ENCODE measurements at places on chromosomes 12 and 14.

DNA sequence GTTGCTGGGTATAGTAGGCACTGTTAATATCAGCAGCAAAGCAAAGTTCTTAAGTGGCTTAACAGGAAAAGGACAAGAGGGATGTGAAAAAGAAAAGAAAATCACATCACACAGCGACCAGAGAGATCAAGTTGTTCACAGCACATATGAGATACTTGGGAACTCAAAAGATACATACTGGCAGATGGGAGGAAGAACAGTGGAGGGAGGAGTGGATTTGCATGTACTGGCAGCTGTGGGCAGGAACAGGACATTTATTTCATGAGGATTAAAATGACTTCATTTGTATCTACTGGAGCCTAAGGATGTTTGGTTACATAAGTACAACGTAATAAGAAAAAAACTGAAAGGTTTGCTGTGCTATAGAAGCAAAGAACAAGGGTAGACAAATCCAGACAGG, 136.5 kb upstream of the IFNG-AS1 start:
- DNase-seq, result no peak

DNA sequence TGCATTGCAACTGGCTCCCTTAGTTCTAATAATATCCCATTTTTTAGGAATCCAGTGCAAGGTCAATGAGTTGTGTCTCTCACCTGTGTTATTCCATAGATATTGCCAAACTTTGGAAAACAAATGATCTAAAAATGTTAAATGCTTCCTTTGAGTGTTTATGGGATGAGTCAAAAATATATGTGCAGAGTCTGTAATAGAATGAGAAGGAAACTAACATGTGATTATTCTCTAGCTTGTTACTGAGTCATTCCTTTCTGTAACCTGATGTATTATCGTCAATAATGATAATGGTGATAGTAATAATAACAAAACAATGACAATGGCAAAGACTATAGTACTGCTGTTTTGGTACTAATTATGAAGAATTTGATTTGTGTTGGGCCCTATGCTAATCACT, 11.5 kb downstream of the ACSS3 start:
- no peak for DNase-seq

DNA sequence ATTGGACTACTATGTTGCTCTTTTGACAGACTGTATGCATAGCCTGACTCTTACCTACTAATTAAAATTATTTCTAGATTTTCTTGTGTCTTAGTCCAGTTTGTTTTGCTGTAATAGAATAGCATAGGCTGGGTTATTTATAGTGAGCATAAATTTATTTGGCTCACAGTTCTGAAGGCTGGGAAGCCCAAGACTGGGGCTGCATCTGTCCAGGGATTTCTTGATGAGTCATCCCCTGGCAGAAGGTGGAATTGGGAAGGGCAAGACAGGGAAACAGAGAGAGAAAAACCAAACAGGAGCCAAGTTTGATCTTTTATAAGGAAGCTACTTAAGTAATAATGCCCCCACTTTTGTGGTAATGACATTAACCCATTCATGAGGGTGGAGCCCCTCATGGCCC, 759.2 kb upstream of the LRFN5 start:
- no peak for DNase-seq

DNA sequence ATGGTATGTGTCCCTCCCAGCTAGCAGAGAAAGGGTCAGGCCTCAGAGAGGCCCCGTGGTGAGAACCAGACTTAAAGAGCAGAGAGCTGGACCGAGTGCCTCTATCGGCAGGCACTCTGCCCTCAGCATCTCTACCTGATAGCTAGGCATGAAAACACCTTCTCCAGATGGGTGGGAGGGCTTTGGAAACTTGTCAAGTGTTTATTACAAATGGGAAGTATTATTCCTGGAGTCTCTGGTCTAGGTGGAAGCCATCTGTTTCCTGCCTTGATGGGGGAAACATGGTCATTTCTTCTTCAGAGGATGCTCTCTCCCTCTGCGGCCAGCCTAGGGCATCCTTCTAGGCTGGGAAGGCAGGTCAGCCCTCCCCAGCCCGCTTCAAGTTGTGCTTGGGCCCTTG, 2.3 kb downstream of the TMEM63C start:
- DNase-seq, result no peak

GRCh38 chr12:128980623-128981022, 127.3 kb downstream of the GLT1D1 start:
- no peak for DNase-seq

DNA sequence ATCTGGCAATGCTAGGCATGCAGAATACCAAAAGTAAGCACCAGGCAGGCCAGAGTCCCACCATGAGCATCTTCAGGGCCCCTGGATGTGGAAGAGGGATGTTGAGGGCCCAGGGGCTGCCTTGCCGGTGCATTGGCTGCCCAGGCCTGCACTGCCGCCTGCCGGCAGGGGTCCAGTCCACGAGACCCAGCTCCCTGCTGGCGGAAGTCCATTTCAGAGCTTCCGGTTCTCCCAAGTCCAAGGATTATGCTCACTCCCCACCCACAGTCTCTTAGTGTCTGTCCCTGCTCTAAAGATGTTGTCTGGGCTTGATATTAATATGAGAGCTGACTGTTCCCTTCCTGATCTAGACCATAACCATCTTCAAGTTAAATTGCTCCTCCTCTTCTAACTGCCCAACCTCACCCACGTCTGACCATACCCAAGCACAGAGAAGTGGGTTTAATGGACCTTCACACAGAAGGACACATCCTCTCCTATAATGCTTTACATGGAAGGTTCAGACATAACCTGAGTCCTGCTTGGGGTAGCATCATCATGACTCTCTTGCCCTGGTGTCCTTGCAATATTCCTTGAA, 117.4 kb downstream of the DAD1 start:
- DNase-seq, result no peak

DNA sequence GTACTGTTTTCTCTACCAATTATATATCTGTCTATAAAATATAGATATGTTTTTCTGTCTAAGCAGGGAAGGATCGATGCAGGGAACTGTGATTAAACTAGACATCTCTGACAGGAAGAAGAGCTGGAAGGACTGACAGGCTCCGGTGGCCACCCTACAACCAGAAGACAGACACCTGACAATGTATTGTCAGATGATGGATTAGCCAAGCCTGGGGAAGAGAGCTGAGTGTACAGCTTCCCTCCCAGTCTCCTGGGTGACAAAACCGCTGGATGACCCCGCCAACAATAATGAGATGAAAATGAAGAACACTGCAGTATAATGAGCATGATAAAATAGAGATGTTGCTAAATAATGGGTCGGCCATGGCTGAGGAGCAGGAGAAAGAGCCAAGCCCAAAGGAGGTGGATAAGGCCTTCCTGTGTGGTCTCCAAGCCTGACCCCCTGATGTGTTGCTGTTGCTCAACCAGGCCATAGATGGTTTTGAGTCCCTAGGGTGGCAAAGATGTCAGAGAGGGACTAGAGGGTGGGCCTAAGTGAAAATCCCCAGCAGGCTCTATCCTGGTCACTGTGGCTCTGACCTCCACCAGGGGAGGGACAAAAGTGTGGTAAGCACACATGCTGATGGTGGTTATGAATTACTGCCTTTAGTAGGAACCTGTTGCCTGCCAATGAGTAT, 28.2 kb downstream of the DHRS2 start:
- DNase-seq, result no peak

GRCh38 chr12:81758421-81759189, 545 bp downstream of the PPFIA2 start:
- DNase-seq, result peak; percentile 6

- peak; percentile 13 for DNase-seq
Measured at GRCh38 chr12:10721651-10722501, 1.2 kb downstream of the YBX3 start.

DNA sequence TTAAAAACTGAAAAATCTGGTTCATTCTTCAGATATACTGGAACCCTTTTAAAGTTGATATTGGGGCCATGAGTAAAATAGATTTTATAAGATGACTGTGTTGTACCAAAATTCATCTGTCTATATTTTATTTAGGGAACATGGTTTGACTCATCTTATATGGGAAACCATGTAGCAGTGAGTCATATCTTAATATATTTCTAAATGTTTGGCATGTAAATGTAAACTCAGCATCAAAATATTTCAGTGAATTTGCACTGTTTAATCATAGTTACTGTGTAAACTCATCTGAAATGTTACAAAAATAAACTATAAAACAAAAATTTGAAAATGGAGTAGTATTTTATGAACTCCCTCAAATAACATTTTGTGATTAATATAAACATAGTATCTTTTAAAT, 14.2 kb downstream of the PTGER2 start:
- DNase-seq, result no peak

- no peak for DNase-seq
Measured at GRCh38 chr12:77337362-77337761, 272.0 kb upstream of the E2F7 start.

DNA sequence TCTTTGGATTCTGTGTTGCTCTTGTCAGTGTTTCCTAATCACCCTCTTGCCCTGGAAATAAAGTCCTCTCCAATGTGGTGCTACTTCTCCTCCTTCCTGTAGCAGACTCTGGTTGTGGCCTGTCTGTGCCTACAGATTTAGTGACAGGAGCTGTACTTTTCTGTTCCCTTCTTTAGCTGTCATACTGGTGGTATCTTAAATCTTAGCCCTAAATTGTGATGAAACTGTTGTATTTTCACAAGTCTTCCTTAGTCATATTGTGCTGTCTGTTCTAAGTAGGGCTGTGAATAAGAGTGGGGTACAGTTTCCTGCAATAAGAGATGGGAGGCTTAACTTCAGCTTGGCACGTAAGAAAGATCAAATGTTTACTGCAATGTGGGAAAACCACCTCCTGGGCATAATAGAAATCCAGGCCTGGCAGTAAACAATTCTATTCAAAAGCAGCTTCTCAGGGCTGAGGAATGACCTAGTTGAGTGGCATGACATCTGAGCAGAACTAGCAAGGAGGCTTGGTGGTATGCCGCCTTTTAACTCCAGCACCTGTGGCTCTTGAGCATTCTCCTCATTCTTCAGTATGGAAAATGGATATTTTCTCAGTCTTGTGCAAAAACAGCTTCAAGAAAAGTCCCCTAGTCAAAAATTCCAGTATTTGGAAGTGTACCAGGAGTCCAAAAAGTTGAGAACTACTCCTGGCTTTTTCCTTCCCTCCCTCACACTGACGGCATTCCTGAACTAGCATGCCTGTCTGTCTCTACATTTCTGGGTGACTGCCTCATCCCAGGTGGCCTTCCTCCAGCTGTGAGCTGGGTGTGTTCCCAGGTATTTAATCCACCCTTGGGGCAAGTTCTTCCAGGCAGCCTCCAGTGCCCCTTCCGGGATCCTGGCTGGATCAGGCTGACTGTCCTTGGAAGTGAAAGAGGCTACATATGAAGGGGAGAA, 19.5 kb downstream of the ANO6 start:
- peak; percentile 41 for DNase-seq

- no peak for DNase-seq
Measured at GRCh38 chr14:38882533-38882932, 220.5 kb downstream of the SEC23A start.

GRCh38 chr14:65604535-65604934, 192.0 kb downstream of the FUT8 start:
- no peak for DNase-seq

GRCh38 chr14:101353422-101353821, 207.9 kb upstream of the DIO3 start:
- DNase-seq, result no peak

- DNase-seq, result no peak
Measured at GRCh38 chr12:3042826-3043225, 34.4 kb upstream of the TSPAN9 start.

GRCh38 chr12:57109207-57110103, 1.7 kb downstream of the STAT6 start:
- DNase-seq, result no peak

DNA sequence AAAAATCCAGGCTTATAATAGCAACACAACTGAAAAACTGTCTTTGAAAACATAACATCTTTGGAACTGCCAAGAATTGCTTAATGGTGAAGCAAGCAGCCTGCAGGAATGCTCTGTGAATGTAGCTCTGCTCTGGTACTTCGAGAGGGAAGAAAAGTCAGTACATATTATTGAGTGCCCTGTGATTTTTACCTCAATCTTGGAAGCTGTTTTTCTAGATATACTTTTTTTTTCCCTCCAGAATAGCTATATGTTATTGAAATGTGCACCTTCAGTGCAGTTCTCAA, 508.1 kb downstream of the PCNX1 start:
- no peak for DNase-seq

- no peak for DNase-seq
Measured at GRCh38 chr14:68643673-68644072, 149.2 kb downstream of the ZFP36L1 start.

DNA sequence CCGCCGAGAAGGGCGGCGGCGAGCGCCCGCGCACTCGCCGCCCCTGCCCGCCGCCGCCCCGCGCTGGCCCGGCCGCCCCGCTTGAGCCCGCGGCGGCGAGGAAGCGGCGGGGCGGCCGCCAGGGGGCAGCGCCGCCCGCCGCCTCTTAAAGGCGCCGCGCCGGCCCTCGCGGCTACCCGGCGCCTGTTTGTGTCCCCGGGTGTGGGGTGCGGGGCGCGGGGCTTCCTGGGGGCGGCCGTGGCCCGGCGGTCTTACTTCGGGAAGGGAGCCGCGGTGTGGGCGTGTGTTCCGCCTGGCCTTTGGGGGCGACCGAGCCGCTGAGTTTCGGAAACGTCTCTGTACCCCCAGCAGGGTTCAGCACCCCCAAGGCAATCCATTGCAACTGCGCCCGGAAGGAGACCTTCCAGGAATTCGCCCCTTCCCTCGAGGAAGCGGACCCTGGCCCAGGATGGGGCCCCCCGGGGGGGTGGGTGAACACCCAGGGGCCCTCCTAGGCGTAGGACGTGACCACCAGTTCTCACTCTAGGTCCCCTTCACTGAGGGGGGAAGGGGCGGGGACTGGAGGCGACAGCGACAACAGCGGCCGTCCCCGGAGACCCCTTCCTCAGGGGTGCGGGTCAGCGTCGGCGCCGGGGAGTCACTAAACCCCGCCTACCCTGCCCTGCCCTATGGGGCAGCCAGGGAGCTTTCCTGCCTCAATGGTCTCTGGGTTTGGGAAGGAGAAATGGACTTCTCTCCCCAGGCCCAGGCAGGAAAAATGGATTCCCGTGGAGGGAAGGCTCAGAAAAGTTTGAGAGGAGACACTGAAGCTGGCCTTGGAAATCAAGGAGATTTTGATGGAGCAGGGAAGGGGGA, at the start of gene ITPK1:
TSS of gene ITPK1 (minus strand) at position 105 of the 855 bp plus-strand sequence. CDS start 762 bp downstream, outside the sequence.
- peak; percentile 23 for DNase-seq

DNA sequence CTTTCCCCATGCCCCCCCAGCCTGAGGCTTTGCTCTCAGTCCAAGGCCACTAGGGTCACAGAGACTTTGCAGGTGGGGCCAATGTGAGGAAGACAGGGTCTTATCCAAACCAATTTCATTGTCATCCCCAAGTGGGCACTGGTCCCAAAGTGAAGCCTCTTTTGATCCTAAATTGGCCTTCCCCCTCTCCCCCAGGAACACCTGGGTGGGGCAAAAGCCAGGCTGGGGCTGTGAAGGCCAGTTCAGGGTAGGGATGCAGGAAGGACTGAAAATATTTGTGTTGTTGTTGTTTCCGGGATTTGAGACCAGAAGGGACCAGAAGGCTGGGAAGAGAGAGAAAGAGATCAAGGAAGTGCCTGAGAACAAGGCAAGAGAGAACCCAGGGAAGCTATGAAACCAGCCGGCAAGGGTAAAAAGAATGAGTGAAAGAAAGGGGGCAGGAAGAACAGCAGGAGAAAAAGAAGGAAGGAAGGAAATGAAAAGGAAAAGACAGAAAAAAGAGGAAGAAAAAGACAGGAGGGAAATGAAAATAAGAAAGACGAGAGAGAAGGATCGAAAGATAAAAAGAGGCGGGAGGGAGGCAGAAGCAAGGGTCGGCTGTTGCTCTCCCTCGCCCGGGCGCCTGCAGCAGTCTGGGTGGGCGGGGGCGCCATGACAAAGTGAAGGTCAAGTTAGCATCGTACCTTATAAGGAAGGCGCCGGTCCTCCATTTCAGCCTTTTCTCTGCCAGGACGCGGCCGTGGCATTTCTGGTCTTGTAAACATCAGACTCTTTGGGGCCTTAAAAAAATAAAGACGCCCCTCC, 7.4 kb upstream of the HOXC11 start:
- no peak for DNase-seq
